ENCODE measurements at places on chromosomes 7 and 10.

GRCh38 chr7:94128072-94128471, 123.9 kb upstream of the BET1 start:
- no peak for DNase-seq

DNA sequence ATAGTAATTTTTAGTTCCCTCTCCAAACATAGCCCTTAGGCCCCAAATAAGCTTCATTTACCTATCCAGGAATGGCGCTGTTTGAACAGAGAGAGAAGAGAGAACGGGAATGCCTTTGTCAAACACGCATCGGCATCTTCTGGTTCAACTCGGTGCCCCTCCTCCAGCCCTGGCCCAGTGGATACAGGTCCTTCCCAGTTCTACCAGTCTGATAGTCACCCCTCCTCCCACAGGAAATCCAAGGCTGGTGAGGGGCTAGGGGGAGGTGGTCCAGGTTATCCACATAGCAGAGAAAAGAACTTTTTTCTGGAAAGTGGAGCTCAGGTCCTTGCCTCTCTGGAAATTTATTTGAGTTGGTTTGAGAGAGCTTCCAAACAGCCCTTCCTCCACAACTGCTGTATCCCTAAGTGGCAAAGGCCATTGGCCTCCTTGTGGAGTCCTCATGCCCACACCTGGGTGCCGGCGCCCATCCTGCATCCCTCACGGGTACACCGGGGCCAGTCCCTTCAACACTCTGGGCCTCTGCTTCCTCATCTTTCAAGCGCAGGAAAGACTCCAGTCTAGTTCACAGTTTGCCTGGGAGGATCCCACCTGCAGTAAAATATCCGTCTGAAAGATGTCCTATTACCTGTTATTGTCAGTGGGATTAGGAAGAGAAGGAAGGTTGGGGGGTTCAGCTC, 287.4 kb downstream of the CELF2 start:
- DNase-seq = no peak

DNA sequence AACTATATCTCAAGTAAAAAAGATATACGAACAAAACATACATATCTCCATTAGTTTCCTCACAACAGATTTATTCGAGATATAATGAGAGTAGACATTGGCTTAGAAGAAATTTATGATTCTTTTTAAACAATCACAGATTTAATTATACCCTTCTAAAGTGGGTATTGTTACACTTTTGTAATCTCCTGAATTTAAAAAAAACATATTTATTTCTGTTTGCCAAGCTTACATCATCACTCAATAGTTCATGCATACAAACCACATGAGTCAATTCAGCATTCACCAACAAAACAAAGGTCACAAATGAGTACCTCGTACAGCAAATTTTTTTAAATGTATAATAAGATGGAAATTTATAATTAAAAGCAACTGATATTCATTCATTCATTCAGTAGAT, 17.6 kb downstream of the LRRN3 start:
- no peak for DNase-seq

GRCh38 chr7:126635545-126635944, 617.2 kb downstream of the GRM8 start:
- DNase-seq = no peak

DNA sequence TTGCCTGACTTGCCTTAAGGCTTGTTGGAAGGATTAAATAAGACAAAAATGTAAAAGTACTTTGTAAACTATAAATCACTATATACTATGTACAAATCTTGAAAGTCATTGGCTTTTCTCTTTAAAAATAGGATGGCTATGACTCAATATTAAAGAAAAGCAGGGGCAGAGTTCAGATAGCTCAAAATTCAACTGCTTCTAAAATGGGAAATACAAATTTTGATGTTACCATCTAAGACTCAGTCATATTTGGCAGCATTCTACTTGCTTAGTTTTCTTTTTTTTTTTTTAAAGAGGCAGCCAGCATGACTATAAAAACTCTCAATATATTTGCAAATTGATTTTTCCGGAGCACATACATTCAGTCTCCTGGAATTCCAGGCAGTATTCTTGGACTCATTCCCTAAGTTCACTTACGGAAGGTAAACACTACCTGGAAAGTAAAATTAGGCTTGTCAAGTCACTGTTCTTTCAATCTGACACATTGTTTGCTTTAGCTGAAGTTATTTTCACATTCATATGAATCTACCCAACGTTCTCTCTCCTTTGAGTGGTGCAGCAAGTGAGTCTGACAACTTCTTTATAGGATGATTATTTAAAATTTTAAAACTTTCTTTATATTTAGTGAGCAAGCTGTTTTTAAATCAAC, 133.8 kb upstream of the CCDC6 start:
- DNase-seq = no peak

GRCh38 chr7:116762971-116763370, 91.0 kb downstream of the MET start:
- no peak for DNase-seq

DNA sequence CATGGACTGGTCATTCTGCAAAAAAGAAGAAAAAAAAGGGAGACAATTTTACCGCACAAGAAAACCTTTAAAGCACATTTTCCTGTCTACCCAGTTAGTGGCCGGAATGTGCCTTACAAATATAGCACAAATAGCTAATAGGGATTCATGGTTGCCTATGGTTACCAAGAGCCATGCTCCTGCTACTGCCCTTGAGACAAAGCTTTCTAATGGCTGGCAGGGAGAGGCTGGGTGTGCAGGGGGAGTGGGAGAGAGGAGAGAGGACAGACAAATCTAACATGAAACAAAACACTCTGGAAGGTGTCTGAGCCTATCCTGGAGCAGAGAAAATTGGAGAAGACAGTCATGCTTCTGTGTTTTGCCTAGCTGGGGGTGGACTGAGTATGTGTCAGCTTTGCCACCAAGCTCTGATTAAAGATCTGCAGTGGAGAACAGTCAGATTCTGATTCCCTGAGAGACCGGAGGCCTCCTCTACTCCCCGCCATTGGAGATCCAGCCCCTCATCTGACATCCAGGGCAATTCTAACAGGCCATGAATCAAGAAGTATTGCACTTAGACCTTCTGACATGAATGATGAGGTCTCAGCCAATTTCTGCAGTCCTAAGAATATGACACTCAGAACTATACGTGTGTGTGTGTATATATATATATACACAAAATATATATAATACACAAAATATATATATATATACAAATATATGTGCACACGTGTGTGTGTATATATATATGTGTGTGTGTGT, 80.2 kb downstream of the PRTFDC1 start:
- no peak for DNase-seq

DNA sequence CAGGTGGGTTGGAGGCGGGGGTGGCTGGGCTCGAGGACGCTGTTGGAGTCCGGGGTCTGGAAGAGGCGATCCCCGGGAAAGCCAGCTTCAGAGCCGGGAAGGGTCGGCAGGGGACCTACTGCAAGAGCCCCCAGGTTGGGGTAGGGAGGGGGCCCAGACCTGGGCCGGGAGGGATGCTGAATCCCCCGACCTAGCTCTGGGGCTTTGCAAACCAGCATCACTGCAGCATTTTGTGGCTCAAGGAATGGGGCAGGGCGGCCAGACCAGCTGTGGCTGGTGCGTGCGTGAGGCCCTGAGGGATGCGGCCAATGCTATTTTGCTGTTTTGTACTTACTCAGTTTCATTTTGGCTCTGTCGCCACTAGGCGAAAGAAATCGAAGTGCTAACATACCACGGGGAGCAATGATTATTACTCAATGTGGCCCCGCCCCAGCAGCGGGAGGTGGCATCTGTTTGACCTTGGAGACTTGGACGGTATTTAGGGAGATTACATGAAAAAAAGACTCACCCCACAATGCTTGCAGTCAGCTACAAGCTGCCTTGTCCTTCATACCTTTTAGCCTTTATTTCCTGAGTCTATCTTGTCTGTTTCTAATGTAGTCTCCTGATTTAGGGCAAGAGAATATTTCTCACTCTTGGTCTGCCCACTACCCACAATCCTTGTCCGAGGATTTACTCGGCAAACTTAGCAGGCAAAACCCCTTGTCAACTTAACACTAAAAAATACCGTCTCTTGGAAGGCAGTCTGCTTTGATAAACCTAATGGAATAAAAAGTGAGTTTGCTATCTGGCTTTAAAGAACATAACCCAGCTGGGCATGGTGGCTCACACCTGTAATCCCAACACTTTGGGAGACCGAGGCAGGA, 16.2 kb downstream of the HSPB1 start:
- DNase-seq = peak; percentile 74

- no peak for DNase-seq
Measured at GRCh38 chr7:117698018-117698417, 175.2 kb downstream of the CTTNBP2 start.

DNA sequence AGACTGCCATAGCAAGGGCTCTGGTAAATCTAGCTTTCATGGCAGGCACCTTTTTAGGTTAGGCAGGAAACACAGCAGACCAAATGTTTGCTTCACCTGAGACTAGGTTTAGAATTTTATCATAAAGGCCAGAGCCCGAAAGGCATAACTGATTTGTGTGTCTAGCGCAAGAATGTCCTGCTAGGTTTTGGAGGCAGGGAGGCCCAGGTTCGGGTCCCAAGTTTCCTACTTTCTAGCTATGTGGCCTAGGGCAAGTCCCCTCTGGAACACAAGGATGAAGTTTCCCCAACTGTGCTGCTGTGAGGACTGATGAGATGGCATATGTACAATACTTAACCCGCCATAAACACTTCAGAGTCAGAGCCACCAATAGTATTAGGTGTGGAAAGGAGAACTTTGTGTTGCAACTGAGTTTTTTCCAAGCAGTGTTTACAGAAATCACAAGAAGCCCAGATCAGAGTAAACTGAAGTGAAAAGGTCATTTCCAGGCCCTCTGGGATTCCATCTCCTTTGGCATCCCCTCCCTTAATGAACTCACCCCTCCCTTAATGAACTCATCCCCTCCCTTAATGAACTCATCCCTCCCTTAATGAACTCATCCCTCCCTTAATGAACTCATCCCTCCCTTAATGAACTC, 244.9 kb downstream of the SKAP2 start:
- no peak for DNase-seq

DNA sequence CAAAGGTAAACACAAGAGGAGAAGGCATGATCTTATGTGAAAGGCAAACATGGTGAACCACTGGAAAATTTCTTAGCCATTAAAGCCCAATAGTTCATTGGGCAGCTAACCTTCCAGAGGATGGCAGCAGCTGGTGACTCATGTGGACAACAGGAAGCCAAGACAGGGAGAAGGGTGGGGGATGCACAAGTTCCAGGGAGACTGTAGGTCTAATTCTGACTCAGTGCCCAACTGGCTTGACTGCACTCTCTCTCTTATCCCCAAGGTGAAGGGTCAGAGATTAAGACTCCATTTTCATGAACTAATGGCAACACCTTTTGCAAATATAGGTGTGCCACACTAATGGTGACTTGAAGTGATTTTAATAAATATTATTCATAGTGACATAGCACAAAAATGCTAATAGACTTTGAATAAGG, 47.9 kb upstream of the SLC35B4 start:
- DNase-seq = no peak

DNA sequence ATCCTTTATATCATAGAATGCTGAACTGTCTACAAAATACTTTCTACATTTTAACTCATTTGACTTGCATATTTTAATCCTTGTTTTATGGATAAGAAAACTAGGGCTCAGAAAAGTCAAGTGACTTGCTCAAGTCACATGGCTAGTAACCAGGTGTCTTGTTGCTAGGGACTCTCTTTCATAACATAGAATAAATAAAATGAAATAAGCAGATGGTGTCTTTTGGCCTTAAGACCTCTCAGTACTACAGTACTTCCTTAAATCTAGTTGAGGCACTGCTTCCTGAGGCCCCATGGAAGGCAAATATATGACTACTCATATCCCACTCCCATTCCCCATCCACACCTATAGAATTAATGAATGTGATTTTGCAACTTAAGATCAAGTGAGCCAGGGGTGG, 87.9 kb downstream of the CDK6 start:
- DNase-seq = no peak

DNA sequence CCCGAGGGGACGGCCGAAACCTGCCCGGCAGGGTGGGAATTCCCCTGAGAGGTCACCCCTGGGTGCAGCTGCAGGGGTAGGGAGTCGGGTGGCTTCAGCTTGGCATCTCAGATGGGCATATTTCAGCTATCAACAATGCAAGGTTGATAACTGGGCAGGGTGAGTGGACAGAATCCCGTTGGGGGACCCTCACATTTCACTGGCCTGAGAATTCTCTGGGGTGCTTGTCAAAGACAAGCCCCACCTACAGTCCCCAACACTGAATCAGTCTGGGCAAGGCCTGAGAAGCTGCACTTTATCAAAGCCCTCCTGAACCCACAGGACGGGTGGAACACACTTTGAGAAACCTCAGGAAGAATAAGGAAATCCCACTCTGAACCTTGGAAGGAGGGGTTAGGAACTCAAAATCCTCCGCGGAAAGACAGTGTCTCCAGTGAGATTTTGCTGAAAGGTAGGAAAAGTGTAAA, 3.1 kb downstream of the RGS10 start:
- peak; percentile 53 for DNase-seq

DNA sequence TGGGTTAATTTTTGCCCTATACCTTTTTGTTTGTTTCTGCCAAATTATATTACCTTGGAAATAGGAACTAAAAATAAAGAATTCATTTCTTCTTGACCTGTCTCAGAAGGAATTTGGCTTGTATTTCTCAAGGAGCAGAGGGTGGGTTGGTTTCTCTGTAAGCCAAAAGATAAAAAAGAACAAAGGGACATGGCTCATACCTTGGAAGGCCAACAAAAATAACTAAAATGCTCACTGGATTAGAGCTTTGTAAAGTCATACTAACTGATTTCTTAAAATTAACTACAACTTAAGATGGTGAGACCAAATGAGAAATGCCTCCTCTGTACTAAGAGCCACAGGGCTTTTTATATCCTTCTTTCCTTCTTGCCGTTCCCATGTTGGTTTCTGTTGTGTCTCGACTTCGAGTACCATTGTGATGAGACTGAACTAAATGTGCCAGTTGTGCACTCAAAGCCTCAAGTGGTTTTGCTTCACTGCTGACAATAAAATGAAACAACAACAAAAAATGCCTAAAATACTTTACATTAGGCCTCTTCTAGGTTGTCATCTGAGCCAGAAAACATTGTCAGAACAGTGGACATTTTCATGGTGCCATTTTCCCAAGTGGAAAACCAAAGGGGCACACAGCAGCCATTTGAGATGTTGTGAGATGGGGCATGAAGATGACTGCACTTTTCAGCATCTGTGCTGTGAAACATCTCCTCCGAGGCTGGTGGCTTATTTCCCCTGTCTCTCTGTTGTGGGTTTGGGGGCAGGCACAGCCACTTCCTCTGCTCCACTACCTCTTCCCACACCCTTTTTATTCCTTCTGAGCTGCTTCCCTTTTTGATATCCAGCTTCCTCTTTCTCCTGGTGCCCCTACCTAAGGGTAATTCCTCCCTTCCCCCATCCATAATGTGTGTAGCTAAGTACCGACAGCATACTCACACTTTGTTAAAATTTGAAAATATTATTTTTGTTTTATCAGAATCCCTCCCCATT, 51.8 kb upstream of the AGR3 start:
- DNase-seq = peak; percentile 25

GRCh38 chr10:70357565-70357964, 24.9 kb downstream of the LRRC20 start:
- DNase-seq = no peak

DNA sequence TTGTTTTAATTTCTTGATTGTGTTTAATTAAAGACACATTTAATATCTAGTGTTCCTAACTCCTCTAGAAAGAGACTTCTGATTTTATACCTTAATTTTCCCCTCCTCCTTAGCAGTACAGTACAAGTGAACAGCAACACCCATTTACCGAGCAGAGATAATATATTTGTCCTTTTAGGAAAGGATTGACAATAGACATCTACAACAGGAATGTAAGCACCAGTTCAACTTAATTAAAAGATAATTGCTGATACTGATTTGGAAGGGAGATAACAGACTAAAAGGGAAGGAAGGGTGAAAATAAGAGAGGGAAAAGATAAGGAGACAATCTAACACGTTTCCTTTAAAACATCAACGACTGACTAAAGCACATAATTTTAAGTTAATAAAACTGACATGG, 119.3 kb downstream of the SRPK2 start:
- DNase-seq = no peak

Data from activated naive CD8-positive, alpha-beta T cell treated with anti-CD3 and anti-CD28 coated beads, Interleukin-2, amount 50 U/mL, for 24 hours (primary cell).